ENCODE measurements at places on chromosomes 5 and 9.

DNA sequence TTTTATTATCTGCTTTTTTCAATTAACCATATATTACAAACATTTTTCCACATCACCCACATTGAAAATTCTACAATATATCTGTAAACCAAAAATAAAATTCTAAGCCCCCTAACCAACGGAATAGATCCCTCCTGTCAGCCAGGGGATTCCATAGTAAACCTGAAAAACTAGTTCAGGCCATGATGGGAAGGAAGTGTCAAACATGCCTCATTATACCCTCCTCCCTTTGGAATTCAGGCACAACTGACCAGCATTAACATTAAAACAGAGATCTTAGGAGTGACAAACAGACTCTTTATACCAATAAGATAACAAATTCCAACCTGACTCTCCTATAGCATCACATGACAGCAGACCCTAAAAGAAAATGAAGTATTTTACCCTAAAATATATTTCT lies 113.7 kb upstream of the DMRT1 start:
- no peak for DNase-seq

GRCh38 chr9:84593352-84593751 lies 76.2 kb upstream of the NTRK2 start:
- DNase-seq: no peak

DNA sequence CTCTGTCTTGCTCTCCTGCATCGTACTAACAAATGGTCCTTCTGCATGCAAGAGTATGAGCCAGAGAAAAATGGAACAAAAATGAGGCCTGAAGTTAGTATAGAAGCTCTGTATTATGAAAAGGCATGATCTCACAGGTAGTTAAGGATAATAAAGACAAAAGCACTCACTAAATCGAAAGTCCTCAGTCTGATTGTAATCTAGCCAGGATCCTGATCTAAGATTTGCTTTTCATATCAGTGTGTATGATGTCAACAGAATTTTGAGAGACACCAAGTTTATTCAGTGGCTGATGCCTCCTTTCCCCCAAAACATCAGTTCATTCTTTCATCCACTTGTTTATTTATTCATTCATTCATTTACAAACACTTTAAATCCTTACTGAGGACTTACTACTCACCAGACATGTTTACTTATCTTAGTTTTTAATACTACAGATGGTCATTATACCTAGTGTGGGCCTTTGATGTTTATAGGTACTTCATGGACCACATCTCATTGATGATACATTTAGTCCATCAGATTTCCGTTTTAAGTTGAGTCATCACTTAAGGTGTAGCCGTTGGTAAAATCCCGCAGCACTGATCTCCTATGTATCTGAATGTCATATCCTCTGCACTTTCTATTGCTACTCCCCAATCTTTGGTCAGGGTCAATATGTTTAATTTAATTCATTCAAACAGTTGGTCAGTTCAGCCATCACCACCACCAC lies 105.2 kb upstream of the DHFR start:
- DNase-seq: no peak

- no peak for DNase-seq
These were observed 53.5 kb upstream of the TJP2 start for GRCh38 chr9:69120380-69121154.

DNA sequence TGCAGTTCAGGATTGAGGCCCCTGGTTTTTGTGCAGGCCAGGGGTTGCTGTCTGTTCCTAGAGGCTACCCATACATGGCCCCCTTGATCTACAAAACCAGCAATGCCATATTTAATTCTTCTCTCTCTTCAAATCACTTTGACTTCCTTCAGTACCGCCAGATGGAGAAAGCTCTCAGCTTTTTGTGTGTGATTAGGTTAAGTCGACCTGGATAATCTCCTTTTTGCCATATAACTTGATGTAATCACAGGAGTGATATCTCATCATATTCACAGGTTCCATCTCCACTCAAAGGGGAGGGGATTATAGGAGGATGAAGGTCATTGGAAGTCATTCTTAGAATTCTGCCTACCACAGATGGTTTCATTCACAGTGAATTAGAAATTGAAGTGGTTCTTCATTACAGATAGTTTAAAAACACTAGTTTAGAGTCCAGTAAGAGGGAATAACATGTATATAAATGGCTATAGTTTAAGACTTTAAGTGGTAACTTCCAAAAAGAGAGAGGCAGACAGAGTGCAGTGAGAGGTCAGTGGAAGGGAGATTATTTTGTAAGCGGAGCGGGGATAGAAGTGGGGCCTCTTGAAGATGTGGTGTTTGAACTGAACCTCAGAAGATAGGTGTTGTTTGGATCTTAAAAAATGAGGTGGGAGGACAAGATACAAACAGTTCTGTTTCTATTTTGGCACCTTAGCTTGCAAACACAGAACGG lies 85.9 kb downstream of the GALNT10 start:
- DNase-seq: no peak

DNA sequence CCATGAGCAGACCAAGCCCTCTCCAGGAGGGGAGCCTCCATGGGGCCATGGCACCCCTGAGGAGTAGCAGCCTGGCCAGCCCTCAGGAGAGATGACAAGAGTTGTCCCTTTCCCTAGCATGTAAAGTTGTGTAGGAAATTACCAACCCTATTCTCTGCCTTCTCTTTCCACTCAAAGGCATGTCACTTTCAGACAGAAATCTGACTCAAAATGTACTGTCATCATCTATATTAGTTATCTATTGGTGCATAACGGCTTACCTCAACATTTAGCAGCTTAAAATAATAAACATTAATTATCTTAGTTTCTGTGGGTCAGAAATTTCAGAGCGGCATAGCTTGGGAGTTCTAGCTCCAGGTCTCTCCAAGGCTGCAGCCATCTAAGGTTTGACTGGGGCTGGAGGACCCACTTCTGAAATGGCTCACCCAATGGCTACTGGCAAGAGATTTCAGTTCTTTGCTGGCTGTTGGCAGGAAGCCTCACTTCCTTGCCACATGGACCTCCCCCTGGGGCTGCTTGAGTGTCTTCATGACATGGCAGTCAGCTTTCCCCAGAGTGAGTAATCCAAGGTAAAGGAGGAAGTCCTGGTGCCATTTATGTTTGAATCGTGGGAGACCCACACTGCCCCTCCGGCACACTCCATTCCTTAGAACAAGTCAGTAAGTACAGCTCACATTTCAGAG lies 632.3 kb downstream of the CCDC171 start:
- no peak for DNase-seq

GRCh38 chr9:124666642-124667041 lies 104.5 kb downstream of the NR6A1 start:
- no peak for DNase-seq

GRCh38 chr5:180071531-180072255 lies at the start of gene RNF130:
RNF130 (minus strand) TSS chr5:180071759; CDS start chr5:180071702, 57 bp downstream.
- no peak for DNase-seq

DNA sequence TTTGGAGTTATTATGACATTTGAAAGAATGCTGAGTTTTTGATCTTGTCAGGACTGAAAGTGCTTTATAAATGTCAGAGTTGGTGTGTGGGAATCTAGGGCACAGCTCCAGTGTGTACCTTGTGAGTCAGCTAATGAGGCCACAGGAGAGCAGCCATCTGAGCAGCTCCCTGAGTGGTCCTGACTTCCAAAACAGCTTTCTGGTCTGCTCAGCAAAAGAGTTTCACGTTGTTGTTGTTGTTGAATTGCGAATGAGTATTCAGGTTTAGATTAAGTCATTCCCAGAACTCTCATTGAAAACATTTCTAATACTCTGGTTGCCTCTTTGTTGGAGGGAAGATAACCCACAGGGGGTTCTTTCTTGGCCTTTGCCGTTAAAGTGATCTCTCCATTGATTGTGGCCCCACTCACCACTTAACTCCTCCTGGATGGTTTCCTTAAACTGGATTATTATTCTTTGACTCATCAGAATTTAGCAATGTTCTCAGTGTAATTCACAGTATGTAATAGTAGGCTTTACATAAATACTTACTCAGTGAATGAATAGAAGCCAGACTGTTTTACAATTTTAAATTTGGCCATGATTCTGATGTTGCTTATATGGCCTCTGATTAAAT lies 125.1 kb upstream of the SGCD start:
- no peak for DNase-seq

GRCh38 chr5:166281433-166281832 lies 2010.0 kb upstream of the WWC1 start:
- DNase-seq: no peak

GRCh38 chr5:57931807-57932206 lies 449.2 kb upstream of the ACTBL2 start:
- no peak for DNase-seq

- DNase-seq: no peak
These were observed 3.6 kb upstream of the PCDHA2 start for GRCh38 chr5:140791089-140791488.

- no peak for DNase-seq
These were observed 49.0 kb upstream of the SUSD3 start for GRCh38 chr9:93009337-93010015.

GRCh38 chr9:128409978-128410377 lies 10.7 kb upstream of the CERCAM start:
- DNase-seq: no peak

- DNase-seq: no peak
These were observed 288.0 kb upstream of the IRX4 start for GRCh38 chr5:2170761-2171160.

DNA sequence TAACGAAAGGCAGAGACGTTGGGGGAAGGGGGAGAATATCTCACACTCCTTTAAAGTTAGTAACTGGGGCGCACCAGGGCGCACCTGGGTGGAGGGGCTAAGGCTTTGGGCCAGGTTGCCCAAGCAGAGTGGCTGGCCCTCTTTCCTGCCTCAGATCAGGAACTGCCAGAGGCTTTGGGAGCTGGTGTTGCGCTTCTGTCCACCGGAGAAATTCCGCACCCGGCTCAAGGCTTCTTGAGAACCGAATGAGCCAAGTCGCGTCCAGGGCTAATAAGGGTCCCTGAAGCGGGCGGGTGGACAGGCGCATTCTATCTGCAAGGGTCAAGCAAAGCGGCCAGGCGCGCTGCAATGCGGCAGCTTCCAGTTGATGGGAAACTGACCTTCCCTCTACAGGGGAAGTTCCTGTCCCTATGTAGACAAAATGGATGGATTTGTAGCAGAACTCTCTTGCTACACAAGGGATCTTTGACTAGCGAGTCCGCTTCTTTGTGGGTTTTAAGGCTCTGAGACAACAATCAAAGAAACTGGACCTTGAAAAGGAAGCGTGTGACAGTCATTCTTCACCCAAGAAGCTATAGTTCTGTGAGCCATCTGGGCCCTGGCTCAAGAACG lies 5.5 kb downstream of the PAX5 start:
- no peak for DNase-seq

- DNase-seq: no peak
These were observed 16.2 kb downstream of the PCDH12 start for GRCh38 chr5:141941779-141942178.

DNA sequence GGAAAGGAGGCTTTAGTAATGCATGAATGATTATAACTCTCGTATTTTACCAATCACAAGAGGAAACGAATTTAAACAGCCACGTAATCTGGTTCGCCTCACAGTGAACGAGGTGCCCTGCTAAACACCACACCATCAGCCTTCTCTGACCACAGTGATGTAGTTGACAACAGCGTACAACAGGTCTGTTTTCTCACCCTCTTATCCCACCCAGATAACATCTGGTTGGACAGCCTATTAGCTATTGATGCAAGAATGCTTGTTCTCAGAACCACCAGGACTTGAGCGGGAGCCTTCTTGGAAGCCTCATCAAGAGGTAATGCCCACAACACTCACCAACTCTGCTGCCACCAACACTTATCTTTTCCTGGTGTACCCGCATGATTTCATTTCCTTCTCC lies 23.3 kb downstream of the SLC1A3 start:
- no peak for DNase-seq

- no peak for DNase-seq
These were observed 230.2 kb downstream of the TMEM232 start for GRCh38 chr5:110496276-110496675.

GRCh38 chr5:78792345-78793055 lies 143.9 kb upstream of the LHFPL2 start:
- no peak for DNase-seq

- DNase-seq: peak; percentile 9
These were observed 72.9 kb downstream of the ARSB start for GRCh38 chr5:78912085-78912771.

DNA sequence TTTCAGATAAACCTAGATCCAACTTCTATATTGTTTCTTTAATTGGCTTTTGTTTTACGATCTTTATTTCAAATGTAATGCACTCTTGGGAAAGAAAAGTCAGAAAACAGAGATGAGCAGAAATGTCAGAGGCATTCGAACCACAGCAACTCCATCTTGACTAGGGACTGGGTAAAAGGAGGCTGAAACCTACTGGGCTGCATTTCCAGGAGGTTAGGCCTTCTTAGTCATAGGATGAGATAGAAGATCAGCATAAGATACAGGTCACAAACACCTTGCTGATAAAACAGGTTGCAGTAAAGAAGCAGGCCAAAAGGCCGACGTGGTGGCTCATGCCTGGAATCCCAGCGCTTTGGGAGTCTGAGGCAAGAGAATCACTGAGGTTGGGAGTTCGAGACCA lies 30.5 kb upstream of the DAPK1 start:
- no peak for DNase-seq

GRCh38 chr5:57441557-57441956 lies 41.1 kb downstream of the ACTBL2 start:
- no peak for DNase-seq

GRCh38 chr5:164893071-164893470 lies 1387.7 kb downstream of the MAT2B start:
- no peak for DNase-seq
